ENCODE measurements at places on chromosomes 4 and X. TPM values are rescaled to one million over a fixed set of nuclear protein-coding genes. Genes with fewer than 3 reads are reported as not detected.

GRCh38 chr4:7539659-7540058 is 104.9 kb upstream of the PSAPL1 start:
- H3K27ac ChIP-seq: no peak overlapping the region
- no peaks in the 10 kb centered on the region for H3K27me3 ChIP-seq
- H3K4me1 ChIP-seq: no peaks in the 10 kb centered on the region

- H3K4me1 ChIP-seq: no peaks in the 10 kb centered on the region
- DNase-seq: no peak
- H3K4me3 ChIP-seq: no peak overlapping the region
- H3K27me3 ChIP-seq: no peaks in the 10 kb centered on the region
Measured at GRCh38 chr4:167831855-167832254, 260.5 kb upstream of the ANXA10 start.

The RNF212 gene
- 1.8 TPM for total RNA-seq

The FAM199X gene
- 10.1 TPM for total RNA-seq

DNA sequence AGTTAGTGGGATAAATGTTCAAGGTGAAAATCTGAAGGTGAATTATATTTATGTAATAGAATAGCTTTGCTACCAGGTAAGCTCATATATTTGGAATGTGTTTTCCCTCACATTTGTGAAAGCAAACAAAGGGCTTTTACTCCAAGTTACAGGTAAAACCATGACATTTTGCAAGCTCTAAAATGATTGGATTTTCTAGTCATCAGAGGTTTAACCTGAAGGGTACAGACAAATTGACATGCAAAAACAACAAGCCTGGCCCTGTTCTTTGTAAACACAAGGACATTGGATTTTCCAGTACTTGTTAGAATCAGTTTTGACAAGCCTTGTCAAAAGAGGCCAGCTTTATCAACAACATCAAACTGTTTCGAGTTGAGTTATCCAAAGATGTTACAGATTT is 51.7 kb downstream of the ZFX start:
- H3K27me3 ChIP-seq: no peaks in the 10 kb centered on the region
- H3K4me1 ChIP-seq: peaks cover 28% of the 10 kb centered on the region
- H3K36me3 ChIP-seq: peaks cover 21% of the 10 kb centered on the region

DNA sequence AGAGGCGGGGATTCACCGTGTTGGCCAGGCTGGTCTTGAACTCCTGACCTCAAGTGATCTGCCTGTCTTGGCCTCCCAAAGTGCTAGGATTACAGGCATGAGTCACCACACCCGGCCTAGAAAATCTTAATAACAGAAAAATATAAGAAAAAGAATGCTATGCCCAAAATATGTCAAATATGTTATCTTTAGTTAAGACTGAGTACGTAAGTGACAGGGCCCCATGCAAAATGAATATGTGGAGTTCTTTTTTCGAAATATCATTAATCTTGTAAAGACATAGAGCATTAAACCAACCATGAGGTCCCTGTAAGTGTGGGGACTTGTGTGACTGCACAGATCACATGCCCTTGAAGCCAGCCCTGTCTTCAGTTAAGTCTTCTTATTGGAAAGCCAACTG is 8.9 kb upstream of the ZNF518B start:
- no peaks in the 10 kb centered on the region for H3K36me3 ChIP-seq
- H3K4me3 ChIP-seq: no peak overlapping the region
- DNase-seq: no peak
- peaks cover 42% of the 10 kb centered on the region for H3K27me3 ChIP-seq
- no peak overlapping the region for H3K27ac ChIP-seq

GRCh38 chr4:187586892-187587291 is 408.7 kb upstream of the ZFP42 start:
- no peak overlapping the region for H3K4me3 ChIP-seq
- no peaks in the 10 kb centered on the region for H3K27me3 ChIP-seq
- no peak overlapping the region for H3K27ac ChIP-seq
- no peak for DNase-seq
- H3K36me3 ChIP-seq: no peaks in the 10 kb centered on the region

GRCh38 chr4:144356941-144357381 is 216.4 kb upstream of the GYPA start:
- peaks cover 12% of the 10 kb centered on the region for H3K27me3 ChIP-seq
- no peaks in the 10 kb centered on the region for H3K4me1 ChIP-seq
- DNase-seq: no peak
- H3K27ac ChIP-seq: no peak overlapping the region
- H3K4me3 ChIP-seq: no peak overlapping the region

- H3K36me3 ChIP-seq: peaks cover 24% of the 10 kb centered on the region
- H3K4me1 ChIP-seq: no peaks in the 10 kb centered on the region
- no peaks in the 10 kb centered on the region for H3K27me3 ChIP-seq
- no peak overlapping the region for H3K4me3 ChIP-seq
- no peak overlapping the region for H3K27ac ChIP-seq
Measured at GRCh38 chrX:131764216-131764615, 220.3 kb downstream of the OR13H1 start.

DNA sequence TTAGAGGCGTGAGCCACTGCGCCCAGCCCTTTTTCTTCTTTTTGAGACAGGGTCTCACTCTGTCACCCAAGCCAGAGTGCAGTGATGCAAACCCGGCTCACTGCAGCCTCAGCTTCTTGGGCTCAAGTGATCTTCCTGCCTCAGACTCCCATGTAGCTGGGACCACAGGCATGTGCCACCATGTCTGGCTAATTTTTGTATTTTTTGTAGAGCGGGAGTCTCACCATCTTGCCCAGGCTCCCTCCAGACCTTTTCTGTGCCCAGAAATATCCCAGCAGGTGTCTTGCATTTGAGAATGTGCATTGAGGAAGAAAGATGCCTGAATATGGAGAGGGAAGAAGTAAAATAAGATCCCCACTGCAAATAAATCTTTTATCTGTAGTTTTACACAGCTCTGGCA is 58.7 kb downstream of the PPEF2 start:
- no peak overlapping the region for H3K27ac ChIP-seq
- H3K36me3 ChIP-seq: no peaks in the 10 kb centered on the region
- no peak for DNase-seq

The SH3RF1 gene
- 0.68 TPM for total RNA-seq

The PRRG1 gene
- total RNA-seq: not detected

DNA sequence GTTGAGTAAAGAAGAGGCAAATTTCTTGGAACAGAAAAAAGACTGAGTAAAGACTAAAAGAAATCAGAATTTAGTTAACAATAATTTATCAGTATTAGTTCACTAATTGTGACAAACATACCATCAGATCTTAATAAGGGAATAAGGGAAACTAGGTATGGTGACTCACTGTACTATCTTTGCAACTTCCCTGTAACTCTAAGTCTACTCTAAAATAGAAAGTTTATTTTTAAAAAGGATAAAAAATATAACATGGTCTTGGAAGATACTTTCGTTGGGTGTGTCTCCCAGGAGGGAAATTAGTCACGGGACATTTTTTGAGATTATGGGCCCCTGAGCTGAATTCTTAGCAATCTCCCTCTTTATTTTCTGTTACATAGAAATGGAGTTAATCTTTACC is 97.3 kb downstream of the EMCN start:
- H3K4me3 ChIP-seq: no peak overlapping the region
- H3K36me3 ChIP-seq: no peaks in the 10 kb centered on the region
- DNase-seq: no peak

The UBA1 gene
- 233 TPM for total RNA-seq

- H3K27ac ChIP-seq: no peak overlapping the region
- DNase-seq: no peak
- no peaks in the 10 kb centered on the region for H3K4me1 ChIP-seq
- no peaks in the 10 kb centered on the region for H3K36me3 ChIP-seq
- H3K27me3 ChIP-seq: no peaks in the 10 kb centered on the region
Measured at GRCh38 chrX:84153538-84153937, 34.5 kb downstream of the RPS6KA6 start.

DNA sequence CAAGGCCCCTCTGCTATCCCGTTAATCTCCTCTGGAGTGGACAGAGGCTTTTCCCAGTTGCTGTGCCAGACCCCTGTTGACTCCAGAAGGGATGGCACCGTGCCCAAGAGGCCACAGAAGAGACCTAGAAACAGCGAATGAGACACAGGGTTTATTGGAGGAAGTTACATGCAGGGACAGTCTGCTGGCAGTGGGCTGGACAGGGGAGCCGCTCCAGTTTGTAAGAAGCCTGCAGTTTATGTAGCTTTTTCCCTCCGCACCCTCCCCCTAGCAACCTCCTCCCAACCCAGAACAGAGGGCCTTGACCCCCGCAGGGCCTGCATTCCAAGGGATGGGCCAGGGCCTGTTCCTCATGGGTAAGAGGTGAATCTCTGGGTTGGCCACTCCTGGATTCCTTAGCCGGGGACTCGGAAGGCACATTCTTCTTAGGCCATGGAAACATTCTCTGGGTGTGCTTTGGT is 216.8 kb upstream of the PSAPL1 start:
- H3K36me3 ChIP-seq: no peaks in the 10 kb centered on the region
- H3K4me3 ChIP-seq: no peak overlapping the region
- no peak overlapping the region for H3K27ac ChIP-seq

DNA sequence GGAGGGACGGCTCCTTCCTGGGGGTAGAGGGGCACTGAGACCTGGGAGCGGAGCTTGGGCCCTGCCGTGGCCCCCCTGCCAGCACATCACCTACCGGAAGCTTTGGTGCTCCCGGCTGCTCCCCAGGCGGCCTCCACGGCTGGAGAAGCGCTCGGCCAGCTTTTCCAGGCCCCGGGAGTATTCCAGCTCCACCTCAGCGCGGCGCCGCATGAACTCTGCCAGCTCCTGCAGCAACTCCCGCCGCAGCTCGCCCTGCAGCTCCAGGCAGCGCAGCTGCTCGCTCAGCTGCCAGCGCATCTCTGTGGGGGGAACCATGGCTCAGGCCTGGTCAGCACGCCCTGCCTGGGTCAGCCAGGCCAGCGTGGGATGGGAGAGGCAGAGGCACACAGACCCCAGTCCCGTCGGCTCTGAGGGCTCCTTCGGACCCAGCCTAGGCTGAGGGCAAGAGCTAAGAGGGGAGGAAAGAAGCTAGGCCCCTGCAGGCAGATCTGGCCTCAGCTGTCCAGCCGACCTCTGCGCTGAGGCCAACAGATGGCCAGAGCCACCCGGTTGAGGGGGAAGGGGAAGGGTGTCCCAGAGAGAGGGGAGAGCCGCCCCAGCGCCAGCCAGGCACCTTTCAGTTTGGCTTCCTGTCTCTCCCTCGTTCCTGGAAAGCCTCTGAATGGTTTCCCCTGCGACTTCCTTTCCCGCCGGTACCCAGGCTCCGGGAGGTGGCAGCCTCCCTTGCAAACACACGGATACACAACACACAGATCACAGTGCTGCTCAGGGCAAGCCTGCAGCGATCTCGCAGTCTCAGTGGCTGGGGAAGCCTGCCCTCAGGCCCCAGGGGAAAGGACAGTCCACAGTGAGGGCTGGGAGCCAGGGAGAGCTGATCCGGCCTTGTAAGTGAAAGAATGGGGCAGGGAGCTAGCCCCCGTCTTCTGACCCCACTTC is 4.3 kb downstream of the ARHGAP4 start:
- H3K4me3 ChIP-seq: peak overlapping the region; percentile 97
- peak overlapping the region; percentile 65 for H3K27ac ChIP-seq
- no peaks in the 10 kb centered on the region for H3K27me3 ChIP-seq
- peaks cover 21% of the 10 kb centered on the region for H3K4me1 ChIP-seq
- peaks cover 20% of the 10 kb centered on the region for H3K36me3 ChIP-seq
- peak; percentile 72 for DNase-seq

GRCh38 chr4:183832776-183833450 is 72.2 kb upstream of the STOX2 start:
- H3K27ac ChIP-seq: no peak overlapping the region
- no peak overlapping the region for H3K4me3 ChIP-seq
- H3K36me3 ChIP-seq: no peaks in the 10 kb centered on the region
- DNase-seq: no peak
- H3K4me1 ChIP-seq: peaks cover 8% of the 10 kb centered on the region

DNA sequence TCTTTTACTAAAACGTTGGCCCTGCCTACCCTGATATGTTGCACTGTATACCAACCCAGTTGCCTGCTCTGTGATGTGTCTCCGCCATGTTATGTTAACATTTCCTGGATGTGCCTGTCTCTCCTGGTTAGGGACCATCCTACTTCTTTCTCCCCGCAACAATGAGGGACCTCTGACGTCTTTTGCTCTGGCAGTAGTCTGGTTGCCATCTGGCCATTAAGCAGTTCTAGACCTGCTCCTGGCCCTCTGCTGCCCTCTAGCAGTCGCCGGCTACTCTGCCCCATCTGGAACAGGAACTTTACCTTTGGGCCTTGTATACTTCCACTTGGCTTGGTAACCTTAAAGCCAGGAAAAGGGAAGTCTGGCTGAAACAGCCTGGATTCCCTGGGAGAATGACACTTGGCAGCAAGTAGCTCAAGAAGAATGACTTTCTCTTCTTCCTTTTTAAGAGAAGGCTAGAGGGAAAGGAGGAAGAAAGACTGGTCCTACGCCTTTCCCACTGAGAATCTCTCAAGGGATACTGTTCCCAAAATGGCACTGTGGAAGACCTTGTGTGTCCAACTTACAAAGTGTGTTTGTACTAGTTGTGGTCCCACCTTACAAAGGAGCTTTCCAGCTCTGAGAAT is 63.5 kb downstream of the GPC3 start:
- DNase-seq: peak; percentile 72
- no peaks in the 10 kb centered on the region for H3K36me3 ChIP-seq
- no peaks in the 10 kb centered on the region for H3K27me3 ChIP-seq

GRCh38 chr4:71550220-71551165 is 211.7 kb downstream of the SLC4A4 start:
- no peak overlapping the region for H3K27ac ChIP-seq
- H3K36me3 ChIP-seq: no peaks in the 10 kb centered on the region
- H3K27me3 ChIP-seq: peaks cover 1% of the 10 kb centered on the region
- DNase-seq: no peak
- H3K4me3 ChIP-seq: no peak overlapping the region
- no peaks in the 10 kb centered on the region for H3K4me1 ChIP-seq

DNA sequence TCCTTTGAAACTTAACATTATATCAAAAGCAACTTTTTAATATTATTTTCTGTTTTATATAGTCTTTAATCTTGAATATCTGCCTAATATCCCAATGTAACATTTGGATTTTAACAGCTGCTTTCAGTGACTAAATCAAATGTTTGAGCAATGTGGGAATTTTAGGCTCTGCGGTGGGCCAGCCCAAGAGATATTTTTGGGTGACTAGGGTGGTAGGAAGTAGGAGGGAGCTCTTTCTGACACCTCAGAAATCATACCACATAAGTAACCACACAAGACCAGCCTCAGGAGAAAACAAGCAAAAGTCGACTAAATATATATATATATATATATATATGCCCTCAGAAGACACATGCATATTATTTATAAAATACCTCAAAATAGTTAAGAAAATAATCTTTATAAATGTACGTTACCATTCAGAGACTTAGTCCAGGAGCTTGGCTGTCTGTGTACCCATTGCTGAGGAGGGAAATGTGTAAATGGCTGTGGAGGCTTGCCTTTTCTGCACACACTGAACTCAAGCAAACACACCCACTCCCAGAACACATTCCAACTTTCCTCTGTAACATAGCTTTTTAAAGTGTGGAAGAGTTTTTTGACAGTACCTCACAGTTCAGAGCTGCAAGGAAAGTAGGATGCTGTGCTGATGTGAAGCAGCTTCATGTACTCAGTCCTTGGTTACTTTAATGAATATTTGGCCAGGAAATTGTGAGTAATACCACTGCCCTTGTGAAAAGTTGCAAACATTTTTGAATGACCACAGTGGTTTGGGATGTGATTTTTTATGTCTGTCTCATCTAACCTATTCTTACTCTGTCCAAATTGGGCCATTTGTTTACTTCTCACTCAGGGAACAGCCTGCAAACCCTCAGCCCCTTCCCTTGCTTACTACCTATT is at the start of gene RTL3:
Gene RTL3 (minus strand): TSS at position 484 of the 900 bp plus-strand sequence. CDS start 908 bp downstream, outside the sequence.
- H3K4me1 ChIP-seq: peaks cover 12% of the 10 kb centered on the region
- no peak for DNase-seq
- H3K27ac ChIP-seq: peak within 1 kb of the TSS; percentile 78
